Activated CD4-positive, alpha-beta T cell treated with anti-CD3 and anti-CD28 coated beads, Interleukin-2, amount 10 ng/mL, durations not matched to agents 7 days and 5 days (primary cell): ENCODE measurements at places on chromosomes 16 and 17.

DNA sequence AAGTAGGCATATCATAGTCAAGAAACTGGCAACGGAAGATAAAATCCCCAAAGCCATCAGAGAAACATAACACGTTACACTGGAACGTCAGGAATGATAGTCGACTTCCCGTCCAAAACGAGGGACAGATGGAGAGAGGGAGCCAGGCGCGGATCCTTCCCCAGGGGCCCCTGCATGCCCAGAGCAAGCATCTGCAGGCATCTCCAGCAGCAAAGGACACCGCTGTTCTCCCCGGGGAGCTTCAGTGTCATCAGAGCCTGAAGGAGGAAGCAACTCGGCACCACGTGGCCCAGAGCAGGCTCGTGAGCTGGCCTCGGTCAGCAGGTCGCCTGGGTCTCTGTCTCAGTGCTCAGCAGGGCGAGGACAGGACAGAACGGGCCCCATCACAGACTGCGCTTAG lies 50.1 kb downstream of the LMF1 start:
- no peak for DNase-seq

DNA sequence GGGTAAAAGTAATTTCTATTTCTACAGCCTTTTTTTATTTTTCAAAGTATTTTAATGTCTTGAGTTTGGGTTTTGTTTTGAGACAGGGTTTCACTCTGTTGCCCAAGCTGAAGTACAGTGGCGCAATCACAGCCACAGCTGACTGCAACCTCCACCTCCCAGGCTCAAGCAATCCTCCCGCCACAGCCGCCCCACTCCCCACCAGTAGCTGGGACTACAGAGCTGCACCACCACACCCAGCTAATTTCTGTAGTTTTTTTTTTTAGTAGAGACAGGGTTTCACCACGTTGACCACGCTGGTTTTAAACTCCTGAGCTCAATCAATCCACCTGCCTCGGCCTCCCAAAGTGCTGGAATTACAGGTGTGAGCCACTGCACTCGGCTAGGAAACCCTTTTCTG lies 44.0 kb downstream of the TUBD1 start:
- peak; percentile 60 for DNase-seq

GRCh38 chr16:2042171-2042985 lies 5.3 kb downstream of the NTHL1 start:
- DNase-seq, result no peak

DNA sequence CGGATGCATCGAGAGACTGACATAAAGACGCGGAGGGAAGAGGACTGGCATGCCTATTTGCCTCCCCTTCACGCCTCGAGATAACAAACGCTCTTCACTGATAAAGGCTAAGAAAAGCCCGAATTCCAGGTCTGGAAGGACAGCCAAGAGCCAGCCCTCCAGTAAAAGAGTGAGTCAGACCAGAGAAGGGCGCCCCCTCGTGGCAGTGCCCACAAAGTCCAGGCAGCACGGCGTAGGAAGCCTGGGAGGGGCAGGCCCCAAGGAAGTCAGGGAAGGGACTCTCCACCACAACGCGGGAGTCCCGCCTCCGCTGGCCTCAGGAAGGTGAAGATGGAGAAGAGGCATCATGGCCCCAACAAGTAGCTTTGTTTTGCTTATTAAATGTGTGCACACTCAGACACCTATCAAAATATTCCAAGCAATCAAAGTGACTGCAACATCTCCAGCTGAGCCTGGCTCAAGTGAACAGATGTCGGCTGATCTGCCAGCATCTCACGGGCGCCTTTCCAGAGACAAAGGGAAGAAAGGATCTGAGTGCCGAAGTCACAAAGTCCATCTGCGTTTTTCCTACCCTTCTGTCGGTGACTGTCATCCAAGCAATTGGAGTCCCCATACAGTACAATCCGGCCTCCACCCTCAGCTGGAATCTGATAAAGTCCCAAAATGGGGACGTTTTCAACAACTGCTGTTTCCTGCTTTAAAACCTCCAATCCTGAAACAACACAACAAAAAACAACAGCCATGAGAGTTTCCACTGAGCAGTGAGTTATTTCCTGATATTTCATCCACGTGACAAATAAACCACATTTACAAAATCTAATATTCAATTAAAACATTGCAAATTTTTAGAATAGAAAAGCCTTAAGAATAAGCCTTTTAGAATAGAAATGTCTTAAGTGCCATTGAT lies 20.4 kb upstream of the SLC38A8 start:
- peak; percentile 65 for DNase-seq

DNA sequence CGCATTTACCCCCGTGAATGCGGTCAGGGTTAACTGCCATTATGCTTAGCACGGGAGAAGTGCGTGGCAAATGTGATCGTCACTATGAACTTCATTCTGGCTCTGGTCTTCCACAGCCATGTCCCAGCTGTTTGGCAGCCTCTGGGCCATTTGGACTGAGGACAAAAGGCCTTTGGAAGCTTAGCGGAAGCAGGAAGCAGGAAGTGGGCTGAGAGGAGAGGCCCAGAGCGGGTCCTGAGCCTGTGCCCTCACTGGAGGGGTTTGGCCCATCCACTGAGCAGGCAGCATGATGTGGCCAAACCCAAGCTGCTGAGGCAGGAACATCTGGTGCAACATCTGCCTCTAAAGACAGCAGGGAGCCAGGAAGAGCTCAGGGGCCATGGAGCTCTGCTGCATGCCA lies 345.9 kb downstream of the C16orf95 start:
- DNase-seq, result no peak

DNA sequence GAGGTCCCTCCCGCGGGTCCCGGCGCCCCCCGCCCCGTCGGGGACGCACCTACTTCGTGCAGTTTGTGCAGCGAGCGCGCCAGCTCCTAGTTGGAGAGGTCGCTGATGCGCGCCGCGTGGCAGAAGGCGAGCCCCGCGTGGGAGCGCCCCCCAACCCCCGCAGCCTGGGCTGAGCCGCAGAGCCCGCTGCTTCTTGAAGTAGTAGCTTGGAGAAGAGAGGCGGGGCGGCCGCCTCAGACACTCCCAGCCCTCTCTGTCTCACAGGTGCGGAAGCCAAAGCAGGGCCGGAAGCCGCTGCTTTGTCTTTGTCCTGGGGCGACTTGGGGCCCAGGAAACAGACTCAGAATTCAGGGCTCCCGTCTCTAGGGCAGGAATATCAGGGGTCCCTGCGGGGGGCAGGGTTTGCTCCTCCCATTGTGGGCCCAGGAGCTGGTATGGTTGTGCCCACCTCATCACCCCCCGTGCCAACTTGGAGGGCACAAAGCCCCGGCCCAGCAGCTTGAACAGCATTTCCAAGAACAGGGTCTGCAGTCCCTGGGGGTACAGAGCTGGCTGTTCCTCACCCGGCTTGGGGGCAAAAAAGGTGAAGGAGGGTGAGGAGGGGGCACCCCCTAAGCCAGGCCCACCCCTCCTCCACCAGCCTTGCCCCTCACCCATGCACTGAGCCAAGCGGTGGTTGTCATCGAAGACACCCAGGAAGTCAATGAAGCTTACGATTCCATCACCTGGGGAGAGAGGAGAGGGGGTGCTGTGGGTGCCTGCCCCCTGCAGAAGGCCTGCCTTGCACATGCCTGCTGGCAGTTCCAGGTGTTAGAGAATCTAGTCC lies 13.5 kb downstream of the SPATA32 start:
- DNase-seq, result peak; percentile 89

DNA sequence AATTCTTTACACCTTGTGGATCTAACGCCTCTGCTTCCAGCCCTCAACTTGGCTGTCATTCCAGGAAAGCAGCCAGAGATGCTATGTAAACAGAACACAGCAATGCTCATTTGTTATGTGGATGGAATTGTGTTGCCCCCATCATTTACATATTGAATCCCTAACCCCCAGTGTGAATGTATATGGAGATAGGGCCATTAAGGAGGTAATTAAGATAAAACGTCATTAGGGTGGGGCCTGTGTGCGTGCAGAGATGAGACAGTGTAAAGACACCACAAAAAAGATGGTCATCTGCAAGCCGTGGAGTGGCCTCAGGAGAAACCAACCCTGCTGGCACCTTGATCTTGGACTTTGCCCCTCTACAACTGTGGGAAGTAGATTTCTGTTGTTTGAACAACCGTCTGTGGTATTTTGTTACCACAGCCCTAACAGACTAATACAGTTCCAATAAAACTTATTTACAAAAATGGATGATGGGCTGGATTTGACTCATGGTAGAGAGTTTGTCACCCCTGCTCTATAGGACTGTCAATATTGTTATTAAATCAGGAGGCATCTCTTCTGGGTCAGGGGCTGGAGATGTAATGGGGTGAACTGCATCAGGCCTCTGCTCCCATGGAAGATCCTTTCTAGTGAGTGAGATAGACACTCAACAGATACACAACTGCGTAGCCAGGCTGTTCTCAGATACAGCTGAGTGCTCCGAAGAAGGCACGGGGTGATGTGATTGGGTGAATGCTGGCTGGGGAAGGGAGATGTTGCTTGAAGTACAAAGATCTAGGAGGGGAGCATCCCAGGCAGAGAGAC lies 339.0 kb downstream of the SNX29 start:
- no peak for DNase-seq

DNA sequence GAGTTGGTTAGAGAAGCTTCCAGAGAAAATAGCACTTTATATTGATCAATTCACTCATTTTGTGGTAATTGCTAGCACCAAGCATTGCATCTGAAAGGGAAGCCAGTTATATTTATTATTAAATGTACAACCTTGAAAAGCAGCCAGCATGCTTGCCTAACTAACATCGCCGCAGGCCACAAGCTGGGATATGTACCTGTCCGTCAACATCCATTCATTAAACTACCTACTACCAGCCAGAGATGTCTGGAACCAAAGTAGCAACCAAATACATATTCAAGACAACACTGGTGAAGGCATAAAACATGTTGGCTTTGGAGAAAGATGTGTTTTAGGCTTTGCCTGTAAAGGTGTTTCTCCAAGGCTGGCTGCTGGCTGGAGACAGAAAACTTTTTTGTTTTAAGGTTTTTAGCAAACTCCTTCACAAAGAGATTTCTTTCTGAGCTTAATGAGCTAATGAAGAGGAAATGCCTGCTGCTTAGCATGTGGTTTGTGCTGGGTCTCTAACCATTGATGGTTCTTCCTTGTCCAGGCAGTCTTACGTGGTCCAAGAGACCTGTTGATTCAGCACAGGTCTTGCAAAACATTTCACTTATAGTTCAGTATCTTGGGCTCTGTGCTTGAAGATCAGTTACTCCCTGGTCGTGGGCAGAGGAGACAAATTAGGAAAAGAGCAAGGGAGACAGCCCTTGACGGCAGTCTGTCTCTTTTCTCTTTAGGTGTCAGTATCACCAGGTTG lies 3.1 kb downstream of the ITPRIPL2 start:
- DNase-seq, result no peak
